Sciatic nerve (tissue), 2 donors: ENCODE measurements at places on chromosomes 3 and 15. TPM values are rescaled to one million over a fixed set of nuclear protein-coding genes. Genes with fewer than 3 reads are reported as not detected.

The FETUB gene
- total RNA-seq: not detected

The CMSS1 gene
- 26.7 TPM for total RNA-seq

The AGTR1 gene
- 7.2 TPM for total RNA-seq

The SCG5 gene
- total RNA-seq: 2.5 TPM

The PRICKLE2 gene
- 34.0 TPM for total RNA-seq

The ABHD10 gene
- total RNA-seq: 27.3 TPM

The MESP1 gene
- 2.1 TPM for total RNA-seq

The WDR93 gene
- total RNA-seq: not detected

The TTLL3 gene
- 113 TPM for total RNA-seq

The PLSCR4 gene
- total RNA-seq: 242 TPM

The CHRNB4 gene
- not detected for total RNA-seq

The CAND2 gene
- 16.8 TPM for total RNA-seq

The ZIC4 gene
- total RNA-seq: 0.62 TPM

The GHSR gene
- total RNA-seq: not detected

DNA sequence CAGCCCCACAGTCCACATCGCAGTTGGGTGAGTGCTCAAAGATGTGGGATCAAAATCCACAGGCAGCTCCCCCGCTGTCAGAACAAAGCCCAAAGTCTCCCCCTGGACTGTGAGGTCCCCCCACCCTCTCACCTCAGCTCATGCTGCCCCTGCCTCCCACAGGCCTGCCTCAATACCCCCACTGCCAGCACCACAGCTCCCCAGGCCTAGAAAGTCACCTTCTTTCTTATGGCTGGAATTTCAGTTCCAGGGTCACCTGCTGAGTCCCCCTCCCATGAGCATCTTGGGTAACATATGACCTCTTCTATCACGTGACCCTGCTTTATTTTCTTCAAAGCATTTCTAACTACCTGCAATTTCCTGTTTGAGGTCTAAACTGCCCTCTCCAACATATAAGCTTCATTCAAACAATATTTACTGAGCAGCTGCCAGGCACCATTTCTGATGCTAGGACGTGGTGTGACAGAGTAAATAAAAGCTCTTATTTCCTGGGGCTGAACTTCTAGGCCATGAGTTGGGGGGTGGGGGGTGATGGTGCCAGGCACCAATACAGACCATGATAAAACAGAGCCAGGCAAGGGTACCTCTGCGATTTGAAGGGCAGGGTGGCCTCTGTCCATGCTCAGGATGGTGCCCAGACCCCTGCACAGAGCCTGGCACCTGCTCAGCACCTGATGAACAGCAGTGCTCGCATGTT is 2.4 kb upstream of the TMEM89 start:
- no peak for DNase-seq

DNA sequence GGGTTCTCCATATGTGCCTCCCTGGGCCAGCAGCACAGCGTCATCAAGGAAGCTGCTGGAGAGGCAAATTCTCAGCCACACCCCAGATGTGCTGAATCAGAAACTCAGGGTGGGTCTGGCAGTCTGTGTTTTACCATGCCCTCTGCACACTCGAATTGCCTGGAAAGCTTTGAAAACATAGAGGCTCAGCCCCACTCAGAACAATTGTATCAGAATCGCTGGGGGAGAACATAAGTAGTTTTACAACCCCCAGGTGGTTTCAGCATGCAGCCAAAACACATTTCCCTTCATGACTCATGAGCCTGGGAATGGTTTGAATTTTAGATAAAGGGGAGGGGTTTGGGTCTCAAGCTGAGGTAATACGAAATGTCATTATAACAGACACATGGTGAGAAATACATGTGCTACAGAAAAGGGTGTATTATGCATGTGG is 9.6 kb downstream of the TGM4 start:
- no peak for DNase-seq

DNA sequence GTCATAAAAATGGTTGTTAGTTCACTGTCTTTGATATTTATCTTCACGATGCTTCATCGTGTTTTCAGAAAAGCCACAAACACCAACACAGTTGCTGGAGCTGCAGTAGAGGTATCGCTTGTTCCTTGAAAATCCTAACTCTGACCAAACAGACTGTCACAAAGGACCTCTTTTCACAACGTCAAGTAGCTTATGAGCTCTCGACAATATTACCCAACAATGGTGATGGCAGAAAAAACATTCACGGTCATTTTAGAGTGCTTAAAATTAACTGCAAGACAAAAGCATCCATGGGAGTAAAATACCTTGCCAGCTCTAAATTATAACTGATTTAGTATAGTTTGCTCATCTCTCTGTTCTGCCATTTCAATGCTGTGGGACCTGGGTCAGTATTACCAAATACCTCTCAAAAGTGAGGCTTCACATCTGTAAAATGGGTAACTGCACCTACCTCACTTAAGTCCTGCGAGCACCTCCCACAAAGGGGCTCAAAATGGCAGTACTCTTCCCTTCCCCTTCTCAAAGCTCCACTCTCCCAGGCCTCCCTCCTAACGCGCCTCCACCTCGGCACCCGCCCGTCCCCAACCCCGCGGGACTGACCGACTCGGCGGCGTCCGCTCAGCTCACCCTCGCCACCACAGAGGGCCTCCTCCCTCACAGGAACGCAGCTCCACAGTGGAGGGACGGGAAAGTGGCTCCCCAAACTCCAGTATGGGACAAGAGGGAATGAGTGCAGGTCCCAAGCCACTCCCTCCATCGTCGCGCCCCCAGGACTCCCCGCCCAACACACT is 546 bp downstream of the TRIM59 start:
- DNase-seq: no peak

DNA sequence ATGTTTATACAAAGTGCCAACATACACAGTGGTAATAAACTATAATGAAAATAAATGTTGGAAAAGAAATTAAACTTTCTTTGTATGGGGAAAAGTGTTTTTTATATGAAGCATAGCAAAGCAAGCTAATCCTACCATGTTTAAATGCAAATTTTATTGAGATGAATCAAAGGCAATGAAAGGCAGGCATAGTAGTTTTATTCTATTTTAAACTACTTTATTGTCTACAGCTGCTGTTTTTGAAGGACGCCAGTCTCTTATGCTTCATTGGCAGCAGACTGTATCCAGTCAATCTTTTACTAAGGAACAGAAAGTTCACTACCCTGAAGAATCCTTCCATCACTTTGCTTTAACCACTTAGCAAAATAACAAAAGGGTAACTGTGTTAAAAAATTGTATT is 761.0 kb downstream of the ROBO2 start:
- no peak for DNase-seq

- no peak for DNase-seq
Observed at GRCh38 chr3:29319262-29319661, 38.4 kb downstream of the RBMS3 start.

GRCh38 chr3:64117483-64117882 is 94.2 kb upstream of the PSMD6 start:
- no peak for DNase-seq

DNA sequence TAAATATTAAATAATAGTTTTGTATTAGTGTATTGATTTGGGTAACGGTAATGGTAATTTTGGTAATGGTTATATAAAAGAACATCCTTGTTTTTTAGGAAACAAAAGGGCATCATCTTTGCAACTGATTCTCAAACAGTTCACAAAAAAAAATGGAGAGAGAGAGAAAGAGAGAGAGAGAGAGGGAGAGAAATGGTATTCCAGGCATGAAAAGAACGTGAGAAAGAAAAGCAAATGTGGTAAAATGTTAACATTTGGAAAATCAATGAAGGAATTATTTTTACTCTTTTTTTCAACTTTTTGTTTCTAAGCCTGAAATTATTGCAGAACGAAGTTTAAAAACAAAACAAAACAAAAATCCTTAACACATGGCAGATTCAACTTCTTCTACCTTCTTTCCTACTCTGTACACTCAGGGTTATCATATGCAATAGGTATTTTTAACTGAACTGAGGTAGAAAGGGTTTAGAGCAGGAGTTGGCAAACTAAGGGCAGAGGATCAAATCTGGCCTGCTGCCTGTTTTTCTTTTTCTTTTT is 2.2 kb upstream of the GLB1 start:
- DNase-seq: no peak

- no peak for DNase-seq
Observed at GRCh38 chr3:15495461-15496340, 25.8 kb downstream of the COLQ start.

DNA sequence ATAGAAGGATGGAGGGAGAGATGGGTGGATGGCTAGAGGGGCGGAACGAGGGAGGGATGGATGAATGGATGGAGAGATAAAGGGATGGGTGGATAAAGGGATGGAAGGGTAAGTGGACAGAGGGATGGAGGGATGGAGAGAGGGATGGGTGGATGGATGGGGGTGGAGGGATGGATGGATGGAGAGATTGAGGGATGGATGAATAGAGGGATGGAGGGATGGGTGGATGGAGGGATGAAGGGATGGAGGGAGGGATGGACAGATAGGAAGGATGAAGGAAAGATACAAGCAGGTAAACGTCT is 313.3 kb downstream of the UACA start:
- no peak for DNase-seq

DNA sequence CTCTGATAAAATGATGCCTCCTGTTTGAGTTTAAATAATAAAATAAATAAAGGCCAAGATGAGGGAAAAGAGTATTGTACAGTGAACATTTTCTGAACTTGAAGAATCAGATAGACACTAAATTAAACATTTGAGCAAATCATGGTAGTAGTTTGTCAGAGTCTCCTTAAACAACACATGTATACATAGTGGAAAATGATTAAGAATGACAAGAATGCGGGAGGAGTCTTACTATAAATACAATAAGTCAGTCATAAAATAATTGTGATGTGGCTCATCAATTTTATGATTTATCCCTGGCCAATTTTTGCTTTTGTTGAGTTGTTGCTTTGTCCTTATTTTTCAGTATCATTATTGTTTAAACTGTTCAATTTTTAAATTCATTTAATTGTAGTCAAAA is 158.0 kb upstream of the TMC3 start:
- DNase-seq: no peak

DNA sequence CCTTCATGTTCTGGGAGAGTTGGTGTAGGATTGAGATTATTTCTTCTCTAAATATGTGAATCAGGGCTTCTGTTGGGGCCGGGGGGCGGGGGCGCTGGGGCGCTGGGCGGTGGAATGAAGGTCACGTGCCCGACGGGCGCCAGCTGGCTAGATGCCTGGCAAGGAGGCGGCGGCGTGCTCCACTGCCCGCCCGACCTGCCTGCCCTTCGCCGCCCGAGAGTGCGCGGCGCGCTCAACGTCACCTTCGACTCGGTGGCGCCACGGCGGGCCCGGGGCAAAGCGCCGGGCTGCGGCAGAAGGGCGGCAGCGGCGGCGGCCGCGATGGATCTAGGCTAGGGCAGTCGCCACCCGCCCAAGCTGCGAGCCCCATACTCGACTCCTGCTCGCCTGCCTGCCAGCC is 47.0 kb upstream of the LHFPL4 start:
- peak; percentile 72 for DNase-seq

DNA sequence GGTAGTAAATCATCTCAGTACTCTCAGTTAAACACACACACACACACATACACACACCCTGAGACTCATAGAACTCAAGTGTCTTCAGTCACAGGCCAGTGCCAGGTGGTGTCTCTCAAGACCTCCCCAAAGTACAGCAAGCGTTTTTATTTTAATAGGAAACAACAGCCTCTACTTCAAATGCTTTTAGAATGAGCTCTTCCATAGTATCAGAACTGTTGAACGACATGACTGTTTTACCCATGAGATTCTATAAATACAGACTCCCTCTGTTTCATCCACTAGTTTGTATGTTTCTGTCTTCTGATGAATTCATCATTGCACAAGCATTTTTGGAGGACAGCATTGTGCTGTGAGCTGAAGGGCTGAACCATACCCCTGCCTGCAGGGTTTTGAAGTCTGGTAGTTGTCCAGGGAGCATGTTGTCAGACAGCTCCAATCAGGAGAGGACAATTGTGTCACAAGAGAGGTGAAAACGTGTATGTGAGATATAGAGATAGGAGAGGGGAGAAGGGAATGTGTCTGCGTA is 201.0 kb upstream of the BCL6 start:
- no peak for DNase-seq

DNA sequence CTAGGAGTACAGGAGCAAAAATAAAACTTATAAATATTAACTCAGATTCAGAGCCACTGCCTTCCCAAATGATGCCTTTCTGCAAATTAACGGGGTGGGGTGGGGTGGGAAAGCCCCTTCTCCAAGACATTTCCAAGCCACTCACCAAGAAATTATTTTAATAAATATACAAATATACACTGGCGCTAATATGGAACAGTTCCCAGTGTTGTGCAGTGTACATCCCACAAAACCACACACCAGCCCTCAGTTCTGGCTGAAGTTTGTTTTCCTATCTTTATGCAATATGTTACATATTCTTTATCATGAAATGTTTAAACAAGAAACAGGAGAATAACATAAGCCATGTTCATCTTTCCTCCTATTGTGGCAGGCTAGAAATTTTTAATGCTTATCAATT is 53.0 kb upstream of the GYG1 start:
- DNase-seq: no peak

DNA sequence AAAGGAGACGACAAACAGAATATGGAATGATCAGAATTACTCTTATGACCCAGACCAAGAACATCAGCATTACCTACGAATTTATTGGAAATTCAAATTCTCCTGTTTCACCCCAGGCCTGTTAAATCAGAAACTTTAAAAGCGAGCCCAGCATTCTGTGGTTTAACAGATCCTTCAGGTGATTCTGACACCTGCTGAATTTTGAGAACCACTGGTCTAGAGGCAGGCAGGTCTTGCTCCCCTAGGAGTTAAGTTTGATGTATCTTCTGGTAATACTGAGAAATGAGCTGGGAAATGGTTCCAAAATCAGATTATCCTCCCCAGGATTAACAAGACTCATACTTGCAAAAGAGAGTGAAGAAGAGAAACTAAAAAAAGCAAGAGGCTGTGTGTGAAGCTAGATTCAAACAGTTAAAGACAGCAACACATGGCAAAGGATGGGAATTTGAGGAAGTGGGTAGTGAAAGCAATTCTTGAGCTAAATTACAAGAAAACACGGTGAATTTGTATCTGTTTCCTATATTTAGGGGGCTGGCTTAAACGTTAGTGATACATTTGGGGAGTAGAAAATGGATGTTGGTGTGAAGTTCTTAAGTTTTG is 66.0 kb downstream of the FLNB start:
- no peak for DNase-seq

DNA sequence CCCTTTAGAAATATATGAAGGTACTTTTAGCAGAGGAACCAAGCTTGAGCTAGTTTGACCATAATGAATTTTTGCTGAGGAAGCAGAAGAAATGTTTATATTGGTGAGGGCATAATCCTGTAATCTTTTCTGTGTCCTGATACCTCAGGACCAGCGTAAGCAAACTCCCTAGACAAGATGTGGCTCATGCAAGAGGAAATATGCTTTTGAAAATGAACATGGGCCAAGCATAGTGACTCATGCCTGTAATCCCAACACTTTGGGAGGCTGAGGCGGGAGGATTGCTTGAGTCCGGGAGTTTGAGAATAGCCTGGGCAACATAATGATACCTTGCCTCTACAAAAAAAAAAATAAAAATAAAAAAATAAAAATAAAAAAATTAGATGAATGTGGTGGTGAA is 78.5 kb downstream of the PPARG start:
- no peak for DNase-seq
